ENCODE measurements at places on chromosomes 12 and 14.

- DNase-seq = no peak
Measured at GRCh38 chr14:100056964-100057795, 8.0 kb upstream of the EVL start.

DNA sequence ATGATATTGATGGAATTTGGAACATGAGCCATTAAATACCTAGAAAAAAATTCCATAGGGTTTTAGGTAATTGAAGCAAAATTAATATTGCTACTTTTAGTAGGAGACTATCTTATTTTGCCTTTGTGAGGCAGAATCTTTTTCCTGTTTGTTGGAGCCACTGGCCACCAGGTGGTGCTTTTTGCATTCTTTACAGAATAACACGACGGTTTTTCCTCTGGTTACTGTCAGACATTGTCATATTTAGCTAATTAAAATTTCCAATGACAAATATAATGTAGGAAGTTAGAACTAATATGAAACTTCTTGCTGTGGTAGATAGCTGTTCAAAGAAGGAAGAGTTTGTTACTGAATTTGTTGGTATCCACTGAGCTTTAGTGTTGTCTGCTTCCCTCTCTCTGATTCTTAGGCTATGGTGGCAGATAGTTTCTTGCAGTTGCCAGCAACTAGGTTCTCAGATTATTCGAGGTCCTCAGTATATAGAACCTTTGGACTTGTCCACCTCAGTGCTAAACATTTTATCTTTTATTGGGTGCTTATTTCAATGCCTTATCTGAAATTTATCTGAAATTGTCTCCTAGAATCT lies 25.7 kb downstream of the RAB21 start:
- DNase-seq = no peak

DNA sequence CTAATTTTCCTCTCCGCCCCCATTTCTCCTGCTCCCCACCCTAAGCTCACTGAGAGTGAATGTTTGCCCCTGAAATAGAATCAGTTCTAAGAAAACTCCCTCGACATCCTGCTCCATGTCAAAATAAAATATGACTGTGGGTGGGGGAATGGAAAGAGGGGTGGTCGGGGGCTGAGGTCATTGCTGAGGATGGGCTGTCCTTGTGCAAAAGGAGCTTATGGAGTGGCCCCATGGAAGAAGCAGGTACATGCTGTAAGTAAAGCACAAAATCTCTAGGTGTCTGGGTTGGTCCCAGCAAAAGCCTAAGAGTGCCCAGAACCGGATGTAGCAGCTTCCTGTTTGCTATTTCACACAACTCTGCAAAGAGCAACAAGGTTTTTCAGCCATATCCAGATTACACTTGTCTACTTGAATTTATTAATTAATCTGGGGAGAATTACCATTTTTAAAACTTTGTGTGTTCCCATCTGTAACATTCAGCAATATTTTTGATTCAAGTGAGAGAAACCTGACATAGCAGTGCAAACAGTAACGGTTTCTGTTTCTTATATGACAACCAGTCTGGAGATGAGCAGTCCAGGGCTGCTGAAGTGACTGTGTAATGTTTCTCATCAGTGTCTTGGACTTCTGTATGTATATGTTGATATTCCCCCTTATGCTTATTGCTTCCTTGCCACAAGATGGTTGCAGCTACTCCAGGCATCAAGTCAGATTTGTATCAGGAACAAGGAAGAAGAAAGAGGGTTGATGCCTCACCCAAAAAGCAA lies 40.4 kb upstream of the GZMB start:
- peak; percentile 28 for DNase-seq

DNA sequence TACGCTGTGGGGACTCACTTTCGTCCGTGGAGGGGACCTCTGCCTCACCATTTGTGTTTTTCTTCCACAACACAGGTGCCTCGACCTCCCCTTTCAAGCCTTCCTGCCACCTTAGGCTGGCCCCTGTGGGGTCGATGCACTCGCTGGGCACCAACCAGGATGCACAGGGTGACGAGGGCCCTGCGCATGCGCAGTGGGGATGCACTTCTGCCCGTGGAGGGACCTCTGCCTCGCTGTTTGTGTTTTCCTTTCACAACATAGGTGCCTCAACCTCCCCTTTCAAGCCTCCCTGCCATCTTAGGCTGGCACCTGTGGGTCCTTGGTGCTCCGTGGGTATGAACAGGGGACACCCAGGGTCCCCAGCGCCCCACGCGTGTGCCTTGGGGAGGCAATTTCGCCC lies 356.8 kb downstream of the ALG10 start:
- DNase-seq = no peak

DNA sequence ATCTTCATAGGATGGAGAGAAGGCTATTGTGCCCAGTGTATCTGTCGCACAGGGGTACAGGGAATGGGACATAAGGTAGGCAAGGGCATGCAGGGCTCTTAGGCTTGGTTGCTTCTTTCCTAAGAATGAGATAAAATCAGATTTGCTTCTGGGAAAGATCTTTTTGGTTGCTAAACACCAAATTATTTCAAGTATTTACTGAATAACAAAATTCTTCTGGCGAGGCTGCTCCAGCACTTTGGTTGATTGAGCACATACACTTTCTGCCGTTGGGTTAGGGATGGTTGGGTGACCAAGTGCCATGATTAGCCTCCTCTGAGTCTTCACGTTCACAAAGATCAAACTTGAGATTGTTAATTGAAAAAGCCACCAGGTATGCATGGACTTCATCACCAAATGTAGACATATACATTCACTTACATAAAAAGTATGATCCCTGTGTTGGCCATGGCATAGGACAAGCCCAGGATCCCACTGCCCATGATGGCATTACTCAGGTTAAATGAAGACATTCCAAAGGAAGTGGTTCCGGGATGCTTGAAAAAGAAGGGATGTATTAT lies 38.2 kb downstream of the SLC38A4 start:
- no peak for DNase-seq

DNA sequence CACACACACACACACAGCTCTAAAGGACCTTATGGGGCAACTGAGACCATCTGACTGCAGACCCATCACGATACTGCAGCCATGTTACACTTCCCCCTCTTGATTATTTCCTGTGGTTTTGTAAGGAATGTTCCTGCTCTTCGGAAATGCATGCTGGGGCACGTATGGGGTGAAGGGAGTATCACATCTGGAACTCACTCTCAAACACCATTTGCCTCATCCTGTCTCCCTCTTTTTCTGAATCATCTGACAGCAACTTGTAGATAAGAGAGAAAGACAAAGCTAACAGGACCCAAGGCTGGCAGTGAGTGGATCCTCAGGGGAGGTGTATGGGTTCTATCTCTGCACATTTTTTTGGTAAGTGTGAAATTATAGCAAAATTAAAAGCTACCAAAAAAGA lies 50.3 kb downstream of the RIMBP2 start:
- DNase-seq = no peak

DNA sequence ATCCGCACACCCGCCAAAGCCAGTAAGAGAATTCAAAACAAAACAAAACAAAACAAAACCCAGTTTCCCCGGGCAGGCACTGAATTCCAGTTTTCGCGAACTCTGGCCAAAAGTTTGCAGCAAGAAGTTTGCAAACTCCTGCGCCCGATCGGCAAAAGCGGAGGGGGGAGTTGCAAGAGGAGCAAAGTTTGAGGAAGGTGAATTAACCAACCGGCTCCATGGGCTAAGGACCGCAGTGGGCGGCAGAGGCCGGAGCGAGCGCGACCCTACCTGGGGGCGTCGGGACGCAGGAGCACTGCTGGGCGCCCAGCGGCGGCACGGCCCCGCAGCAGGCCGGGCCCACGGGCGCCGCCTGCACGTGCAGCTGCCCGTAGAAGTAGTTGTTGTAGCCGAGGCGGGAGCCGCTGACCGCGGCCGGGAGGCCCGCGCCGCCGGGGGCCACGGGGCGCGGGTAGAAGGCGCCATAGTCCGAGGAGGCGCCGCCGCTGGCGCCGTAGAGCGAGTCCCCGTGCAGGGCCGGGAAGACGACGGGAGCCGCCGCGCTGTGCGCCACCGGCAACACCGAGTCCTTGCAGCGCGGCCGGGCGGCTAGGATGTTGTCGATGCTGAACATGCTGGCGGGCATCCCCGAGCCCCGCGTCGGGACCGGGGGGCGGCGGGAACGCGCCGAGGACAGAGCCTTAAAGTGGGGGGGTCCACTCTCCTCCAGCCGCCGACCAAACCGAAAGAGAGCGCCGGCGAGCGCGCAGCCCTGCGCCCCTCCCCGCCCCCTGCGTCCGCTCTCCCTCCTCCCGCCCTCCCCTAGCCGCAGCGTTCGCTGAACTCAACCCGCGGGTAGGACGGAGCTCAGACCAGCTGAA lies at the start of gene GSC:
Gene GSC (minus strand): TSS at position 723 of the 860 bp plus-strand sequence. CDS start 98 bp downstream, at position 625.
- DNase-seq = no peak

- DNase-seq = no peak
Measured at GRCh38 chr12:88325816-88326189, 183.7 kb downstream of the TMTC3 start.

- DNase-seq = no peak
Measured at GRCh38 chr12:124557518-124558223, 9.7 kb downstream of the NCOR2 start.

DNA sequence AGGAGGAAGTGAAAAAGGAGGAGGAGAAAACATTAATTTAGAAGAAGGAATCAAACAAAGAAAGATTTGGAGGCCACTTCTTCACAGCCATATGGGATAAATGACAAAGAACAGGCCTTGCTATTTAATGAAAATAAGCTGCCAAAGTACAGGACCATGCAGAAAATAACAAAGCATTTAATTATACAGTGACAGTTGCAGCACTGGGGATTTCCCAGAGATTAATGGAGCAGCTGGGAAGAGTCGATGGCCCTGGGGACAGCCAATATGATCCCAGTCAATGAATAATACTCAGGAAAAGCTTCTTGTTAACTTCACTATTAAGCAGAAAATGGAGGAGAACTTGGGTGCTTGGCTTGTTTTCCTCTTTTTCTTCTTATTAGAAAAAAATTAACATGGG lies 34.6 kb downstream of the RERG start:
- no peak for DNase-seq

DNA sequence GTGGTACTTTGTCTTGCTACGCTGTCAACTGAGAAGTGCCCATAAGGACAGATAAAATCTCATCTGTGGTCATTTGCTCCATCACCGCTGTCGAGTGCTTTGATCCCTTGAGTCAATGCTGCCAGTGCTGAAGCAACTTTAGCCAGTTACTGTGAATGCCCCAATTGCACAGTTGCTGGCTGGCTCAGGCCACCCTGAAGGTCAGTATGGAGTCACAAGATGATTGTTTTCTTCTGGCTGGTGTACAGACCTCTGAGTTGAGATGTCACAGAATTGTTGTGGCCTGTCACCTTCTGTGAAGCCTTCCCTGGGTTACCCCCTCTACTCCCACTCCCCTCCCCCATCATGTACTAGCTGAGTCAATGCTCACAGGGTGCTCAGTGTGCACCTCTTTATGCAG lies 92.9 kb downstream of the PELI2 start:
- DNase-seq = no peak

DNA sequence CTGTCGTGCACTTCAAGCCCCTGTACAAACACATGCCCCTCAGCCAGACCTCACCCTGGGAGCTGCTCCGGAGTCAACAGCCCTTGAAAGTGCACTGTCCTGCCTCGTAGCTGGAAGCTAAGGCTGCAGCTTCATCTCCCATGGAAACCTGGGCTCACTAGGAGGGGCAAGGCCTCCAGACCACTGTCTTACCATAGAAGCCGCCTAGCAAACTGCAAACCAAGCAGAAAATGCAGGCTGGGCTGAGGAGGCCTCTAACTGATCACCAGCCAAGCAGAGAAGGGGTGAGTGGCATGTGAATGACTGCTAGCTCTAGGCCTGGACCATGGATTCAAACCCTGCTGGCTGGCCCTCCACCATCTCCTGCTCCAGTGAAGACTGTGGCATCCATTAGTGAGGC lies 340.2 kb downstream of the CACNA1C start:
- DNase-seq = no peak

DNA sequence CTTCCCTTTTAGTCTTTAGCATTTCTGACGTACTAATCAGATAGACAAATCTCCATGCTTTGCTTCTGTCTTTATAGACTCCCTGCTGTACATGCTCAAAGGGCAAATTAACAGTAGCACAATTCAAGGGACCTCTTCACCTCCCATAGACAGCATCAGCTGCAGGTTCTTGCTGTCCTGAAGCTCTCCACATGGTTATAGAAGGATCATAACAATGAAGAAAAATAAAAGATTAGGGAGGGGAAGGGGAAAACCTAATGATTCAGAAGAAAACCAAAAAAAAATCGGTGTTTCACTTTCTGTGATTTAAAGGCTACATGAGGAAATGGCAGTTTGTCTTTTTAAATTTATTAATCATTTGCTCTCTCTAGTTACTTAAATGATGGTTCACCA lies 155.5 kb downstream of the PTCSC3 start:
- DNase-seq = no peak

DNA sequence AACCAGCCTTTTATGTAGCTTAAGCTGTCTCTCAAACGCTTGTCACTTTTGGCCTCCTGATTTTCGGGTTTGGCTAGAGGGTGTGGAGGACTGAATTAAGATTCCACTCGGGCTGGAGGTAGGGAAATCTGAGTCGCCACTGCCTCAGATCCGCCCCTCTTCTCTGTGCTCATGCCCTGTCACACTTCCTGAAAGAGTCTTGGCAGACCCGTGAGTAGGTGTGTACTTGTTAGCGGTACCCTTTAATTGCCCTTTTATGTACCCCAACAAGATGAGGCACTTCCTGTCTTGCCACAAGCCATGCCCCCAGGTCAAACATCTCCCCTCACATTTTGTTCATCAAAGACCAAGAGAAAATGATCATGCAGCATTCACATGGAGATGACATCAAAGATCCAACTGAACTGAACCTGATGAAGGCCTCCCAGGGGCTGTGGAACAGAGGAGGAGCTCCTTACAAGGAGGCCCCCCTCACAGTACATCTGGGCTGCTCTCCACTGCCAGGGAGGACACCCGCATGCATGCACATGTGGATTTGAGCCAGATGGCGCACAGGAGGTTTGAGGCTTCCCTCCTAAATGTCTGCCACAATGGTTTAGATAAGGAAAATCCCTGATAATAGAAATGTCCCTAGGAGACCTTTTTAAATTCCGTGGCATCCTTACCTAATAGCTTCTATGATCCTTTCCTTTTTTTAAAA lies 86.5 kb upstream of the CDKN3 start:
- no peak for DNase-seq

DNA sequence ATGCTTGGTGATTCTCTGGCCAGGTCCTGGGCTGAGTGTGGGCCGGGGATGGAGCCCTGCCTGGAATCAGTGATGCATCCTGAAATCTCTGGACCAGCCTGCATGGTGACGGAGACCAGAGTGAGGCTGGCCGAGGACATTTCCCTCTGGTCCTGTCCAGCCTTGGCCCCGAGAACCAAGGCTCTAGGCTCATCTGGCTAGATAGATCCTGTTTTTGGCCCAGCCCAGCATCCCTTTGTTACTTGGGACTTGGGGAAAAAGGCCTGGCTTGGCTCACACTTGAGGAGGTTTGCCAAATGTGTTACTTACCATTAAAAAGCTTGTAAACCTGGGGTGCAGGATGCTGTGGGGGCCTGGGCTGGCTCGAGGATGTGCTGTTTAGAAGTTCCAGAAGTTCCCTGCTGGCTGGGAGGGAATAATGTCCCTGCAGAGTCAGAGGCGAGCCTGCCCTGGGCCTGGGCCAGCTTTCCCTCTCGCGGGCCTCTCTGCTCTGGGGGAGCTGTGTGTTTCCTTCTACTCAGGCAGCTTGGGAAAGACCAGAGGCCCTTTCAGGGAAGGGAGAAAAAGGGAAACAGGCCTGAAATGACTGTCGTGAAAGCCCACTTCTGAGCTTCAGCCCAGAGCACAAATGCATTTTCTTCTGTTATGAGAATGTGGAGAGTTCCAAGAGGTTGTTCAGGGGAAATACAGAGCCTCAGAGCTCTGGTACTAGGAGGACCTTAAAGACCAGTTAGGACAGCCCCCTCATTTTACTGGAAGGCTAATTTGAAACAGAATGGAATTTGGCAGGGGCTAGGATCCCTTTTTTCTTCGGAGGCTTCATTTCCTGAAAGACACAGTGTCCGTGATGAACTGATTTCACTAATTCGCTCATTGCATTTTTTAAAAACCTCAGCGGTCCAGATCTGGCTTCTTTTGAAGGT lies 47.2 kb upstream of the CTDSP2 start:
- no peak for DNase-seq
